Type B pancreatic cell (in vitro differentiated cells): ENCODE measurements at places on chromosomes 6 and 20. TPM values are rescaled to one million over a fixed set of nuclear protein-coding genes. Genes with fewer than 3 reads are reported as not detected.

The APMAP gene
- total RNA-seq, result 71.6 and 72.8 TPM in 2 replicates

The PRDM13 gene
- not detected in 2 replicates for total RNA-seq

The DSN1 gene
- total RNA-seq, result 20.0 and 24.1 TPM in 2 replicates

The LY6G6C gene
- total RNA-seq, result 2.5 and 16.2 TPM in 2 replicates
